Neural progenitor cell (in vitro differentiated cells): ENCODE measurements at places on chromosomes 4 and X. TPM values are rescaled to one million over a fixed set of nuclear protein-coding genes. Genes with fewer than 3 reads are reported as not detected.
A peak's percentile ranks its signal among the peaks of the same experiment; 100 is the strongest.

DNA sequence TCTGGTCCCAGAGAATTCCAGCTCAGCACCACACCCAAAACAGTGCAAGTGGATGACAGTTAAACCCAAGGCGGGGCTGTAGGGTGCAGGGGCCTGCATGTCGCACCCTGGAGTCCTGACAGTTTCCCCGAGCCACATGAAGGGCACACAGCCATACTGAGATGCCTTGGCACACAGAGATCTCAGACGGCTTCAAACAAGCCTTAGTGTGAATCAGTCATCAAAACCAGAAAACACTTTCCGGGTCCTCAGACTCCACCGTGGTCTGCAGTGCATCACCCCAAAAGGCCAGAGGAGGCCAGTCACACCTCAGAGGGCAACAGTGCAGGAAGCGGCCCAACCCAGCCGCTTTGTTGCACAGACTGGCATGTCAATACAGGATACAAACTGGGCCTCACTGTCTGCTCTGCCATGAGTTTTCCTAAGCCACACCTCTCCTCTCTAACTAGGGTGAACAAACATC is 64.6 kb upstream of the ENPP6 start:
- no peak overlapping the region for H3K27ac ChIP-seq
- DNase-seq, result peak; percentile 21
- peaks cover 9% of the 10 kb centered on the region for H3K4me1 ChIP-seq
- no peaks in the 10 kb centered on the region for H3K36me3 ChIP-seq
- H3K27me3 ChIP-seq, result no peaks in the 10 kb centered on the region

GRCh38 chr4:94913316-94913715 is 155.6 kb downstream of the BMPR1B start:
- no peak for DNase-seq
- no peak overlapping the region for H3K27ac ChIP-seq
- peaks cover 15% of the 10 kb centered on the region for H3K4me1 ChIP-seq
- H3K4me3 ChIP-seq, result no peak overlapping the region
- no peaks in the 10 kb centered on the region for H3K27me3 ChIP-seq

DNA sequence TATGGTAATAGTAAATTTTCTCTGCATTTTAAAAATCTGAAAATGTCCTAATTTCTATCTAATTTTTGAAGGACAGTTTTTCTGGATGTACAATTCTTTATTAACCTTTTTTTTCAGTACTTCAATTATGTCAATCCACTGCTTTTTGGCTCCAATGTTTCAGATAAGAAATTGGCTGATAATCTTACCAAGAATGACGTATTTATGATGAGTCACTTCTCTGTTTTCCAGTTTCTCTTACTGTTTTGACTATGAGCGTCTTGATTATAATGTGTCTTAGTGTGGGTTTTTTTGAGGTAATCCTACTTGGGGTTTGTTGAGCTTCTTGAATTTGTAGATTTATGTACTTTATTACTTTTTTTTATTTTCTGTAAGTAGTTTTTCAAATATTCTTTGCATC is 47.2 kb downstream of the UGT2B11 start:
- H3K4me1 ChIP-seq, result no peaks in the 10 kb centered on the region
- no peak for DNase-seq
- H3K27ac ChIP-seq, result no peak overlapping the region
- no peaks in the 10 kb centered on the region for H3K27me3 ChIP-seq
- H3K4me3 ChIP-seq, result no peak overlapping the region
- no peaks in the 10 kb centered on the region for H3K36me3 ChIP-seq

DNA sequence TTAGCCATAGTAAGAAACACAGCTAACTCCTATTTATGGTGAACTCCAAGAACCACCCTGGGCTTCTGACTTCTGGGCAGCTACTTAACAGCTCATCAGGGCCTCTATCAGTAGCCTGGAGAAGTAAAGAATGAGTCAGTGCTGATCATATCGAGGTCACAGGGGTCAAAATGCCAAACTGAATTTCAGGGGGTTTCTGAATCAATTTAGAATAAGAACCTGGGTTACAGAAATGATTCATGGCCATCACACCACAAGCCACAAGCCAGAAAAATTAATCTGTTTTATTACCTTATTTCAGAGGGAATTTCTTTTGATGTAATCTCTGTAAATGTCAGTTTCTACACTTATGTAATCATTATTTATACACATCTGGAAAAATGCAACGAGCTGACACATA is 64.4 kb downstream of the CHST7 start:
- no peaks in the 10 kb centered on the region for H3K36me3 ChIP-seq
- H3K27me3 ChIP-seq, result no peaks in the 10 kb centered on the region
- H3K27ac ChIP-seq, result no peak overlapping the region

DNA sequence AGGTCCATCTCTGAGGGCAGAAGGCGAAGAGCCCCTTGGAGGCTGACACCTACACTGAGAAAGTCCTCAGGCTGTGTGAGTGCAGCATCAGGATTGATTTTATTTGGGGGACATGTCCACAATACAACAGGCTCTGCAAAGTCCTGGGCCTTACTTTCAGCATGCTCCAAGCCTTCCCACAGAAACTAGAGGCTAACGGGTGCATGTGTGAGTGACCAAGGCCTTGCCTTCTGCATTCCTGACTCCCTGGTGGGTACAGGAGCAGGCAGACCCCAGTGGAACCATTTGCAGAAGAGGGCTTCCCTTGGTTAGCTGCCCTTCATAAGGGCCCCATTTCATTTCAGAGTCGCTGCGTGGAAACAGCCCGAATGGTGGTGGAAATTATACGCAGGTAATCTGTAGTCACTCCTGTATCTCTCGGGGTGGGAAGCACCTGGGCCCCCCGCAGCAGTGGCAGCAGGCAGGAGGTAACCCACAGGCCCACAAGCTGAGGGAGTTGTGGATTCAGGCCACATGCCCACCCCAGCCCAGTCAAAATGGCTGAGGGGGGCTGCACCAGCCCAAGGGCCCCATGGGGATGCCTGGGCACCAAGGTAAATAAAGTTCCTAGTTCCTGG is 37.7 kb downstream of the NSG1 start:
- no peak for DNase-seq
- H3K4me1 ChIP-seq, result peaks cover 15% of the 10 kb centered on the region
- no peaks in the 10 kb centered on the region for H3K27me3 ChIP-seq
- H3K27ac ChIP-seq, result no peak overlapping the region

- no peaks in the 10 kb centered on the region for H3K4me1 ChIP-seq
- peak overlapping the region; percentile 76 for H3K4me3 ChIP-seq
- H3K27ac ChIP-seq, result no peak overlapping the region
- DNase-seq, result peak; percentile 1
Observed at GRCh38 chr4:125833-126232, 1.5 kb downstream of the ZNF718 start.

The RAB40AL gene
- 0.31 TPM in 1 of 2 replicates, not detected in the other for total RNA-seq

The MAGEC2 gene
- total RNA-seq, result not detected in 2 replicates

The SLC9B1 gene
- not detected in 2 replicates for total RNA-seq

The SATL1 gene
- total RNA-seq, result 0.09 TPM in 1 of 2 replicates, not detected in the other

The GYPA gene
- not detected in 2 replicates for total RNA-seq

The SHOX gene
- total RNA-seq, result not detected in 2 replicates

The PRSS12 gene
- 1.6 and 1.9 TPM in 2 replicates for total RNA-seq
